Left lung (tissue), 14 donors: ENCODE measurements at places on chromosomes 12 and 14. TPM values are rescaled to one million over a fixed set of nuclear protein-coding genes. Genes with fewer than 3 reads are reported as not detected.

The SYCP3 gene
- total RNA-seq = 0.23 TPM

The SLC17A8 gene
- 0.13 TPM for total RNA-seq

The FGF6 gene
- total RNA-seq = not detected

The FOXN4 gene
- not detected for total RNA-seq

The LMNTD1 gene
- total RNA-seq = not detected

The C3AR1 gene
- total RNA-seq = 19.4 TPM

The AQP2 gene
- 0.42 TPM for total RNA-seq

The KERA gene
- total RNA-seq = 0.26 TPM

The NINJ2 gene
- 18.0 TPM for total RNA-seq

The CHD8 gene
- 69.2 TPM for total RNA-seq

The ISCU gene
- 97.9 TPM for total RNA-seq

The RHEBL1 gene
- 0.71 TPM for total RNA-seq

GRCh38 chr12:46159309-46159901 lies 109.4 kb downstream of the SLC38A1 start:
- H3K27me3 ChIP-seq = no peaks in the 10 kb centered on the region
- DNase-seq = no peak
- no peaks in the 10 kb centered on the region for H3K36me3 ChIP-seq
- H3K4me3 ChIP-seq = no peak overlapping the region
- no peak overlapping the region for H3K27ac ChIP-seq

DNA sequence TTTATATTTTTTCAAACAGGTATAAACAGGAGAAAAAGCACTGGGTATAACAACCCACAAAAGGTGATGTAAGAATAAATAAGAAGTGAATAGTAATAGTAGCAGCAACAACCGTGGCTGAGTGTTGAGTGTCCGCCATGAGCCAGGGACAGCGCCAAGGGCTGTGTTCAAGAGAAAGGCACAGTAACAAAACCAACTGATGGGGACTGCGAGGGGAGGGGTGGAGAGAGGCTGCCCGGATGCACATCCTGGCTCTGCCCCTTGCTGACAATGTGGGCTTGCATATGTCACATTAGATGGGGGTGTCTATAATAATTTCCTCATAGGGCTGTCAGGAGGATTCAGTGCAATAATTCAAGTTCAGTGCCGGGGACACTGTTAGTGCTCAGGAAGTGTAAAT lies 912.4 kb downstream of the VRK1 start:
- no peak overlapping the region for H3K27ac ChIP-seq
- H3K4me3 ChIP-seq = no peak overlapping the region
- H3K36me3 ChIP-seq = no peaks in the 10 kb centered on the region
- H3K27me3 ChIP-seq = no peaks in the 10 kb centered on the region
- no peak for DNase-seq

- no peak for DNase-seq
- H3K4me3 ChIP-seq = peak overlapping the region; percentile 28
- peak overlapping the region; percentile 65 for H3K27ac ChIP-seq
- no peaks in the 10 kb centered on the region for H3K36me3 ChIP-seq
Measured at GRCh38 chr12:64459394-64459891, 7.5 kb downstream of the TBK1 start.

GRCh38 chr14:81801921-81802320 lies 268.3 kb upstream of the SEL1L start:
- DNase-seq = no peak
- H3K27me3 ChIP-seq = no peaks in the 10 kb centered on the region
- H3K4me1 ChIP-seq = no peaks in the 10 kb centered on the region

DNA sequence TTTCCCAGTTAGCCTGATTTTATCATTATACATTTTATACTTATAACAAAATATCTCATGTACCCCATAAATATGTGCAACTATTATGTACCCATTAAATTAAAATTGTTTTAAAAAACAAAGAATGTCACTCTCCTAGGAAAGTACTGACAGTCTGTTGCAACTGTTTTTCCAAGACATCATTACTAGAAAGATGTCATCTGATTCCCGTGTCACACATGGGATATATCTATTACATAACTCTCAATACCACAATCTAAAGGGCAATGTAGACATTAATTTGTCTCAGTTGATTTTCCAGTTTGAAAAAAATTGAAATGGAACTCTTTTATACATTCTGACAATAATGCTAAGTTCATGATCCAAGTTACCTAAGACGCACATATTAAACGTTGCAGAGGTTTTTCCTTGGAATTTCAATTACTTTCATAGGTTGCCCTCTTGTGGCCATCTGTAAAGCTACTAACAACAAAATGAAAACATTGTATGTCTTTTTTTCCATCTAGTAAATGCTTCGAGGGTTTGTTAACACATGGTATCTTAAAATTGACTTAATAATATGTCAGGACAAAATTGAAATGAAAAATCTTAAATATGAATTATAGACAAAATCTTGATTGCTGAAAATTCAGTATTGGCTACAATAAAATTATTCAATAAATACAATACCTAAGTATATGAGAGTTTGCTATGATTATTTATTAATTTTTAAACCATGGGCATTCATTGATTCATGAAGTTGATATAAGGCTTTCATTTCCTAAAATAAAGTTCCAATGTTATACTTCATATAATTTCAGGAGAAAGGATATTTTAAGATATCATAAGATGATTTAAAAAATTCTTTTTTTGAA lies 131.6 kb downstream of the PPFIA2 start:
- no peaks in the 10 kb centered on the region for H3K36me3 ChIP-seq
- no peak overlapping the region for H3K4me3 ChIP-seq
- H3K27ac ChIP-seq = no peak overlapping the region
- no peaks in the 10 kb centered on the region for H3K27me3 ChIP-seq

- DNase-seq = no peak
- no peak overlapping the region for H3K4me3 ChIP-seq
- peaks cover 6% of the 10 kb centered on the region for H3K4me1 ChIP-seq
- no peaks in the 10 kb centered on the region for H3K36me3 ChIP-seq
- no peak overlapping the region for H3K27ac ChIP-seq
Measured at GRCh38 chr12:47839214-47839876, 19.6 kb upstream of the HDAC7 start.

DNA sequence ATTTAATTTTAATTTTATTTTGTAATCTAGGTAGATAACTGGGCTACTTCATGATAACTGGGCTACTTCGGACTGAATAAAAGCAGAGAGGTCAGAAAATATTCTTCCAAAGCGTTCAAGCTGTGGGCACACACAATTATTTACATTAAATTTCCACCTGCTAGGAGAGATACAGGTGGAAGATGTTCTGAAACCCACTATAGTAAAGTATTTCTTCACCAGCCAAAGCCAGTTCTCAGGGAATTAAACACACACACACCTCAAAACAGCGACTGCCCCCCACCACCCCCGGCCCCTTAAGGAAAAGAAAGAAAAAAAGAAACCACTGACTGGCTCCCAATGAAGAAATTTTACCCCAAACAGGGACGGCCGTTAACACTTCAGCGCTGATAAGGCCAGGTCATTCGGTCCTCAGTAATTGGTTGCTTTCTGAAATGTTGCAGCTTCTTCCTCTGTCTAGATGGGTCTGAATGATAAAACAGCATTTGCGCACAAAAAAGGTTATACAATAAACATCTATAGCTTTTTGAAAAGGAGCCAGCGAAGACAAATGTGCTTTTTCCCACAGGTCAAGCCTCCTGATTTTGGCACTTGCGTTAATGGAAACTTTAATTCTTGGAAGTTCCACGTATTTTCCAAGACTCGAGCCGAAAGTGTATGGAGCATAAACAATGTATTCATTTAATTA lies 771 bp upstream of the KCNJ8 start:
- H3K4me3 ChIP-seq = peak overlapping the region; percentile 49
- H3K36me3 ChIP-seq = no peaks in the 10 kb centered on the region
- peak overlapping the region; percentile 77 for H3K27ac ChIP-seq
- DNase-seq = no peak
- H3K27me3 ChIP-seq = peaks cover 51% of the 10 kb centered on the region
- H3K4me1 ChIP-seq = peaks cover 3% of the 10 kb centered on the region

DNA sequence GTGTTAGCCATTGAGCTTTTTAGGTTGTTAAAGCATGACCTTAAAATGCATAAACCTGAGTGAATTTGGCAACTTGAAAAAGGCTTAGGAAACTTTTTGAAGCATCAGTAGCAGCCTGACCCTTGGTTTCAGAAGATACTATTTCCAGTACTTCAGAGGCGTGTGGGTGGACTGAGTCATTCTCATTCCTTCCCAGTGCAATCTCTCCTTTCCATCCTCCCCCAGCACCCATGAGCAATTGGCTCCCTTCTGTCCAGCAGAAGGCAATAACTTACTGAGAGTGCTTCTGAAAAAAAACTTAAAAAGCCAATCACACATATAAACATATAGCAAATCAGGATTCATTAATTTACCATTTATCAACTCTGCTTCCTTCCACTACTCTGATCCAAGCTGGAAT lies 299.3 kb upstream of the STXBP6 start:
- H3K36me3 ChIP-seq = no peaks in the 10 kb centered on the region
- no peak overlapping the region for H3K27ac ChIP-seq
- H3K4me3 ChIP-seq = no peak overlapping the region
- no peak for DNase-seq
- no peaks in the 10 kb centered on the region for H3K27me3 ChIP-seq
- H3K4me1 ChIP-seq = no peaks in the 10 kb centered on the region

- H3K27ac ChIP-seq = no peak overlapping the region
- no peak for DNase-seq
- no peak overlapping the region for H3K4me3 ChIP-seq
- no peaks in the 10 kb centered on the region for H3K4me1 ChIP-seq
Measured at GRCh38 chr14:100576091-100577085, 10.8 kb downstream of the BEGAIN start.

- no peak overlapping the region for H3K4me3 ChIP-seq
- peaks cover 15% of the 10 kb centered on the region for H3K4me1 ChIP-seq
- no peaks in the 10 kb centered on the region for H3K36me3 ChIP-seq
- H3K27me3 ChIP-seq = no peaks in the 10 kb centered on the region
- H3K27ac ChIP-seq = no peak overlapping the region
Measured at GRCh38 chr14:34665785-34666435, 36.0 kb upstream of the SNX6 start.

DNA sequence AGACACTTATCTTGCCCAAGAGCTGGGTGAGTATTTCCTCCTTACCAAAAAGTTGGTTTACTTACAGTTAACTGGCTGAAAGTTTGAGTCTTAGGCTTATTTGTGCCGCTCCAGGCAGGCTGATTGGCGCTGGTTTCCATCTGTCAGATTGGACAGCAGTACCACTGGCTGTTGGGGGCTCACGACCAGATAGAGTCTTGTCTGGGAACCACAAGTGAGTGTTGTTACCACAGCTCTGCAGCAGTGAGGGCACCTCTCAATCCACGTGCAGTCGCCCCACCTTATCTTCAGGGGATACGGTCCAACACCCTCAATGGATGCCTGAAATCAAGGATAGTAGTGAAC lies 58.9 kb downstream of the DDX51 start:
- H3K4me3 ChIP-seq = peak overlapping the region; percentile 82
- peak overlapping the region; percentile 33 for H3K27ac ChIP-seq
- no peaks in the 10 kb centered on the region for H3K27me3 ChIP-seq

DNA sequence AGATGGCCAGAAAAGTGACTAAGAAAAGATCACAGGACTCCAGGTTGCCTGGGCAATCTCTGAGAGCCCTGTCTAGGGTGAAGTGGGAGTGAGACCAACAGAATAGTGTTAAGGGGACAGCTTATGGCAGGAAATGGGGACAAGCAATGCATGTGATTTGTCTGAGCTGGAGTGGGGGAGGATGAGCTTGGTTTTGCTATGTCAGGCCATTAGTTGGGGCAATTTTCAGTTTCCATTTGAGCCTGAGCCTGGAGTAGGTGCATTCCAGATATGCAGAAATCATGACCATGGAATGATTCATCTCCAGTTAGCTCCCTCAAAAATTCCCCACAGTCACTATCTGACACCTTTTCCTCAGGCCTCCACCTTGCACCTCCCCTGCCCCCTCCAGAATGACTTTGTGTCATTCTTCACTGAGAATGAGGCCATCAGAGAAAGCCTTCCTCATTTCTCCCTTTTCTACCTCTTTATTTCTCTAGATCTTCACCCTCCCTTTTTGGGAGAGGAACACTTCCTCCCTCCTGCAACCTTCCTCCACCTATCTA lies 150.9 kb upstream of the PLEKHG7 start:
- no peaks in the 10 kb centered on the region for H3K36me3 ChIP-seq
- no peaks in the 10 kb centered on the region for H3K27me3 ChIP-seq
- H3K4me1 ChIP-seq = peaks cover 20% of the 10 kb centered on the region
- no peak for DNase-seq
- H3K27ac ChIP-seq = no peak overlapping the region

- DNase-seq = no peak
- H3K4me1 ChIP-seq = peaks cover 2% of the 10 kb centered on the region
- H3K36me3 ChIP-seq = no peaks in the 10 kb centered on the region
- H3K27ac ChIP-seq = no peak overlapping the region
Measured at GRCh38 chr12:28234444-28234843, 44.2 kb downstream of the CCDC91 start.

DNA sequence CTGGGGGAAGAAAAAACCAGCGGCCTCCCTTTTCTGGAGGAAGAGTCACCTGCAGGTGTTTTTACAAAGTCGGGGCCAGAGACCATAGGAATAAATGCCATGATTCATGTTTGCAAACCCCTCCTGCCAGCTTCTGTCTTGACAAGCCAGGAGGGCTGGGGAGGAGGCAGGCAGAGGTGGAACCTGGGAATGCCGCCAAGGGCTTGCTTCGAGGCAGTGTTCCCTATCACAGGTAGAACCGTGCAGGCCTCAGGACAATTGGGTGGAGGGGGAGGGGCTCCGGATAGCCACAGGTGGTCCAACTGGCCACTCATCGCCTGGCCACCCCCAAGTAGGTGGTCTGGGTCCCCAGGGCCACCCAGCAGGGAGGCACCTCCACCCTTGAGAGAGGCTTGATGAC lies 14.2 kb upstream of the DLK1 start:
- no peaks in the 10 kb centered on the region for H3K4me1 ChIP-seq
- H3K4me3 ChIP-seq = no peak overlapping the region
- peaks cover 35% of the 10 kb centered on the region for H3K27me3 ChIP-seq
- H3K27ac ChIP-seq = no peak overlapping the region

GRCh38 chr12:64419696-64420095 lies 15.5 kb downstream of the XPOT start:
- no peak overlapping the region for H3K4me3 ChIP-seq
- H3K27me3 ChIP-seq = no peaks in the 10 kb centered on the region
- no peak overlapping the region for H3K27ac ChIP-seq
- H3K36me3 ChIP-seq = peaks cover 100% of the 10 kb centered on the region

DNA sequence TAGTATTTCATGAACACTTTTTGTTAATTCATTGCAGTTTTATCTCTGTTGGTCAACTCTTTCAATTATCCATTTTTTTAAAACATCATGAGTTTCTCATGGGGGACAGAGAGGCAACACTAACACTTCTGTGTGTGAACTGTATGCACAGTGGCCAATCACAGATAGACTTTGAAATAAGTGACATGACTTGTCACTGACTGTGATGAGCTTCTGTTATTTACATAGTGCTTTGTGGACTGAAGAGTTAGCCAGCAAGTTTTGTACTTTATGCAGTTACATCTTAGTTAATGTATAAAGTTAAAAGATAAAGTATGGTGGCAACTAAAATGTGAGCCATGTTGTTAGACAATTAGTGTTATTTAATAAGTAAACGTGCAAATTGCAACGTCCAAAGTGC lies 16.1 kb downstream of the FERMT2 start:
- no peak for DNase-seq
- H3K36me3 ChIP-seq = no peaks in the 10 kb centered on the region
- H3K4me1 ChIP-seq = peaks cover 4% of the 10 kb centered on the region
- H3K4me3 ChIP-seq = no peak overlapping the region
- H3K27ac ChIP-seq = no peak overlapping the region
